ENCODE measurements at places on chromosomes 4 and X.

- DNase-seq = no peak
Observed at GRCh38 chr4:137408527-137409177, 123.6 kb downstream of the PCDH18 start.

- DNase-seq = no peak
Observed at GRCh38 chr4:104979083-104979760, 167.5 kb upstream of the TET2 start.

- DNase-seq = no peak
Observed at GRCh38 chrX:153651540-153652079, 4.6 kb downstream of the DUSP9 start.

- DNase-seq = no peak
Observed at GRCh38 chrX:39475372-39475771, 622.4 kb downstream of the BCOR start.

GRCh38 chr4:82217986-82218715 lies 155.6 kb downstream of the HNRNPD start:
- DNase-seq = no peak

DNA sequence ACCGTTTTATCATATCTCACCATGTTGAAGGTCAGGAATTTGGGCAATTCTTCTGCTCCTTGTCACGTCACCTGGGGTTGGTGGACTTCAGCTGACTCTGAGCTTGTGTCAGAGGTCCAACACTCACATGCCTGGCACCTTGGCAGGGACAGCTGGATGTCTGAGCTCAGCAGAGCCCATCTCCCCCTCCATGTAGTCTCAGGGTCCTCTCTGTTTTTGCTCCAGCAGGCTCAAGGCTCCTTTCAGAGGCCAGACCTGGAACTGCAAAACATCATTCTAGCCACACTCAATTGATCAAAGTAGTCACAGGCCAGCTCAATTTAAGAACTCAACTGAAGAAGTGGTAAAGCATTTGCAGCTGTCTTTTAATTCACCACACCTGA lies 45.4 kb downstream of the EDNRA start:
- no peak for DNase-seq

GRCh38 chr4:127732623-127733328 lies 2.6 kb downstream of the SLC25A31 start:
- DNase-seq = no peak

GRCh38 chrX:130082244-130083106 lies 27.8 kb downstream of the ELF4 start:
- DNase-seq = peak; percentile 56

GRCh38 chrX:477441-478012 lies 90.8 kb upstream of the PPP2R3B start:
- DNase-seq = no peak
